ENCODE measurements at places on chromosomes 4 and X. TPM values are rescaled to one million over a fixed set of nuclear protein-coding genes. Genes with fewer than 3 reads are reported as not detected.

GPRASP2 gene
- 9.6 TPM for total RNA-seq

RHOXF2 gene
- total RNA-seq, result not detected

SORBS2 gene
- total RNA-seq, result 261 TPM

SLC9B2 gene
- 14.2 TPM for total RNA-seq

NWD2 gene
- total RNA-seq, result not detected

RPS6KA6 gene
- 0.94 TPM for total RNA-seq

BCOR gene
- 15.9 TPM for total RNA-seq

PRPS1 gene
- 20.4 TPM for total RNA-seq

STARD8 gene
- 9.9 TPM for total RNA-seq

WDR17 gene
- 0.19 TPM for total RNA-seq

BRS3 gene
- not detected for total RNA-seq

MED12 gene
- 100 TPM for total RNA-seq

TRIM60 gene
- total RNA-seq, result not detected

BGN gene
- total RNA-seq, result 4.4 TPM

CDS1 gene
- total RNA-seq, result 0.06 TPM

ARHGAP10 gene
- total RNA-seq, result 22.0 TPM

MAGEA2B gene
- not detected for total RNA-seq

DCLK2 gene
- total RNA-seq, result 0.97 TPM

CDKL2 gene
- 0.16 TPM for total RNA-seq

FGB gene
- total RNA-seq, result not detected

TMSB15B gene
- 1.9 TPM for total RNA-seq

APELA gene
- total RNA-seq, result not detected

RP2 gene
- total RNA-seq, result 31.3 TPM

F8A2 gene
- not detected for total RNA-seq

CENPVL1 gene
- total RNA-seq, result not detected

SLAIN2 gene
- 11.0 TPM for total RNA-seq

NCAPG gene
- 34.2 TPM for total RNA-seq

BANK1 gene
- total RNA-seq, result 0.06 TPM

KIT gene
- total RNA-seq, result 7.4 TPM

SPANXA1 gene
- total RNA-seq, result not detected

CTAG2 gene
- total RNA-seq, result not detected

VEGFC gene
- 4.5 TPM for total RNA-seq

CC2D2A gene
- total RNA-seq, result 6.5 TPM

RBMX2 gene
- 25.7 TPM for total RNA-seq

TCEAL9 gene
- total RNA-seq, result 61.4 TPM

TMPRSS11B gene
- total RNA-seq, result not detected

GRPR gene
- total RNA-seq, result 0.13 TPM

PGRMC1 gene
- total RNA-seq, result 88.4 TPM

DCHS2 gene
- total RNA-seq, result not detected

PAGE5 gene
- not detected for total RNA-seq

KIAA1210 gene
- not detected for total RNA-seq

Measured in bladder microvascular endothelial cell (primary cell).